Erythroblast (primary cell): ENCODE measurements at places on chromosomes 3 and 15.

- no peak for DNase-seq
Observed at GRCh38 chr15:25787381-25787780, 75.7 kb downstream of the ATP10A start.

DNA sequence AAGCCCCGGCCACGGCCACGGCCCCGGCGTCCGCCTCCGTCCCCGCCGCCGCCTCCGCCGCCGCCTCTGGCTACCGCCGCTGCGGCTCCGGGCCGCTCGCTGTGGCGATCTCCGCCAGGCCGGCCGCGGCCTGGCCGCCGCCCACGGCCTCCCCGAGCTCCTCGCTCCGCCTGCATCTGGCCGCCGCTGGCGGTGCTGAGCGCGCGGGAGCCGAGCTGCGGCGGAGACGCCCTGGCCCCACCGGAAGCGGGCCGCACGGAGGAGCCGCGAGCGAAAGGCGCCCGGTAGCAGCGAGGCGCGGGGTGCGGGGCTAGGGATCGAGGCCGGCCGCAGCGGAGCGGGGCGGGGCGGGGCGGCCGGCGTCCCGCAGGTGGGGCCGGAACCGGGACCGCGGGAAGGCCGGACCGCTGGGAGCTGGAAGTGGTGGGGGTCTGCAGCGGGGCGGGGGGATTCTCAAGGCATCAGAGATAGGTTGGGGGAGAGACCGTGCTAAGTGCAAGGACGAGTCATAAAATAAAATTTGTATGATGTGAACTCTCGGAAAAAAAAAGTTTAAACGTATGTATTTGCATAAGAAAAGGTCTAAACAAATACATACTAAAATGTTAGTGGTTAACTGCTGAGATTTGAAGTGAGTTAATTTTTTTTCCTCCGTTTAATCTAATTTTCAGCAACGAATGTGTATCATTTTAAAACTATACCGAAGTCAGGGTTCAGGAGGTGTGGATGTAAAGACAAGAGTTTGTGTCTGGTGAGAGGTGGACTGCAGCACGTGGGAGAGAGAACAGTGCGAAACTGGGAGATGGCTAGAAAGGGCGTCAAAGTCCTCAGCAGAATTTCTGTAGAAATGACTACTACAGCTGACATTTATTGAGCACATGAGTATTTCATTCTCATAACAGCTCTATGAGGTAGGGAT lies at the start of gene AVEN:
AVEN (minus strand) TSS at position 334 of the 919 bp plus-strand sequence; CDS start at position 176, 158 bp downstream.
- peak; percentile 83 for DNase-seq

GRCh38 chr3:152243721-152244516 lies 24.8 kb upstream of the MBNL1 start:
- DNase-seq, result peak; percentile 65

- DNase-seq, result no peak
Observed at GRCh38 chr15:48985516-48985915, 21.8 kb upstream of the SHC4 start.

DNA sequence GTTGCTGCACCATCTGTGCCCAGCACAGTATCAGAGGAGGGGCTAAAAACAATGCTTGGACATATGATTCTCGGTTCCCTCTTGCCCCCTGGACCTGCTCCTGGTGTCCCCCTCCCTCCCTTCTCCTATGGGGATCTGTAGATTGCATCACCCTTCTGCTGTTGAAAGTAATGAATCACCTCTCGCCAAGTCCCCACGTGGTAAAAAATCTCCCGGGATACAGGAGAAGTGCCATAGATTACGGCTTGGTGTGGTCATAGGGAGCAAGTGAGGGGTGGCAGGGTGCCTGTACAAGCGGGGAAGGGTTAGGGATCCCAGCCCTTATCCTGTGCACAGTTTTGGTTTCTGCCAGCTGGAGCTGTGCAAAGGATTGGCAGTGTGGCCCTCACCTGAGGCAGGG lies 37.7 kb downstream of the AMOTL2 start:
- DNase-seq, result no peak

GRCh38 chr3:48927928-48928327 lies 9.3 kb downstream of the ARIH2 start:
- peak; percentile 43 for DNase-seq

GRCh38 chr3:29655015-29655747 lies 374.3 kb downstream of the RBMS3 start:
- no peak for DNase-seq

DNA sequence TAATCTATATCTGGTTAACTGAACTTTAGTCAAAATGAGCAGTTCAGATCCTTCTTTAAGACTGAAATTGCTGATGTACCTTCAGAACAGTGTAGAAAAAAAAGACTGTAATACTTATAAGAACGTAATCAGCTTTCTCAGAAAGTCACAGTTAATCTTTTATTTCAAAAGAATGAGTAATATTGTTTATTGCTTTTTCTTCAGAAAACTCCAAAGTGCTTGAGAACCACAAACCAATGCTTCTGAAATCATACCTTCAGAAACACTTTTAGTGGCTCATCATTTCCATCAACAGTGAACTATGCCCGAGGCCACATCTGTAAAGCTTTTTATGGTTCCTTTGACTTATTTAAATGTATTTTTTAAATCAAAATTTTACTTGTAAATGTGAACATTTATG lies 33.3 kb upstream of the CLASP2 start:
- DNase-seq, result no peak

DNA sequence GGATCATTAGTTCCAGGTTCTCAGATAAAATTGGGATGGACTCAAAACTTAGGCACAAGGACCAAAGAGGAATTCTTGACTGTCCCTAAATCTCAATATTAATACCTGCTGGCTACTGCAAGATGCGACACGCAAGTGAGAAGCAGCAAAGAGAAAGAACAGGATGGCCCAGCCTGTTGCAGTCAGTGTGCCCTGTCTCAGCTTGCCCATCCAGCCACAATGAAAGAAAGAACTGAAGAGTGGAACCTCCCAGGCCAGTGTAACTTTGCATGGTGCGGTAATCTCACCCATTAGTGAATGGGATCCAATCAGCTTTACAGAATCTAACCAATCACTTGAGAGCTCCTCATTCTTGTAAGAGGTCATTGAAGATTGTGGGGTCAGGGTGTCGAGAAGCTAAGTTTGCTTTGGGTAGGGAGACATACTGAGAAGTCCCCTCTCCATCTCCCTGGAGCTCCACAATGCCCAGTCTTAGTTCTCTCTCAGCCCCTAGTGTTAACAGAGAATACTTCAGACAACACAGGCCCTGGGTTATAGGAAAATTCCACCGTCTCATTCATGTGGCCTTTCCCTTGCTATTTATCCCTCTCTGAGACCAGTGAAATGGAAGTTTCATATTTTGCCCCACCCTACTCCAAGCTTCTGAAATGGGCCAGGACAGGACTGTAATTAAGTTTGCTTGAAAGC lies 3.2 kb upstream of the SLC9A9 start:
- DNase-seq, result no peak

DNA sequence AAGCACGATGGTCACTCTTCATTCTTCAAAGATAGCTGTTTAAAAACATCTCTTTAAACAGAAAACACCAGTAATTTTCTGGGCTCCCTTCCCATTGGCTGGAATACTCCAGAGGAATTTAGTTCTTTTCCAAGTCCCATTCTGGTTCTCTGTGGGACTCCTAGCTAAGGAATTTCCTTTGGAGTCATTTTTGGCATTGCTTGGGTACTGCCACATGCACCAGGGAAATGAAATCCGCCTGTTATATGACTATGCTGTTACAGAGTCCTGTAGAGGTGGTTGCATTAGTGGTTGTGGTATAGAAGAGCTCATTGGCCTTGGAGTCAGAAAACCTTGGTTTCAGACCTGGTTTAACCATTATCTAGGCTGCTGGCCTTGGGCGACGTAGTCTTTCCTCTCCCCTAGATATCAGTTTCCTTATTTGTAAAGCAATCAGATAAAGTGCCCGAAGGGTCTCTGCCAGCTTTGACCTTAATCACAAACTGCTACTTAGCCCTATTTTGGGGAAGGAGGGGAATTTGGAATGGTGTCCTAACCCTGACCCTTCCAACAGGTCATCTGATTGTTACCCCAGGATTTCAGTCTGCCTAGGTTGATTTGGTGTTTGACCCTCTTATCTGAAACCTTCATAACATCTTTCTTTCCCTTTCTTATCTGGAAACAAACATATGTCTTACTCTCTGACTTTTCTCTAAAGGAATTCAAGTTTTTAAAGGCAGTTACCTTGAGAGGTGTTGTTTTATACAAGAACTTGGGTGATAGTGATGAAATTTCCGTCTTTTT lies 13.4 kb downstream of the RTP1 start:
- peak; percentile 46 for DNase-seq
